ENCODE measurements at places on chromosomes 3 and 15.

- DNase-seq = peak; percentile 93
These were observed 48.4 kb downstream of the GOLIM4 start for GRCh38 chr3:168047190-168047795.

- DNase-seq = no peak
These were observed 120.5 kb downstream of the KBTBD8 start for GRCh38 chr3:67118635-67119034.

GRCh38 chr15:69751566-69751965, 298.9 kb downstream of the RPLP1 start:
- no peak for DNase-seq

- DNase-seq = no peak
These were observed 203.5 kb upstream of the NANOGP8 start for GRCh38 chr15:35288580-35288979.

DNA sequence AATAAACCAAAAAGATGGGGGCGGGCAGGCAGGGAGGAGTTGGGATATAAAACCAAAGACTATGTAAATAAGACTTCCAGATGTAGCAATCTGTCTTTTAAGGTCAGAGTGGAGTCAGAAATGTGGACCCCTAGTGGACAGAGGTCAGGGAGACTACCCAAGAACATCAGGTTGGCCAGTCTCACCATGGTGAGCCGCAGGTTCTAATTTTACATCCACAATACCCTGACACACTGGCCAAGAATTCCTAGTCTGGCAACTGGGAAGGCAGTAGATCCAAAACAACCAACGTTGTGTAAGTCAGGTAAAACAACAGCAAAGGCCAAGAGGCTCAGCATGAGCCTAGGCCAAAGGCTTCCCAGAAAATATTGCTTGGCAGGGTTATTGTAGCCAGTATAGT, 203.4 kb downstream of the FOXP1 start:
- DNase-seq = no peak

DNA sequence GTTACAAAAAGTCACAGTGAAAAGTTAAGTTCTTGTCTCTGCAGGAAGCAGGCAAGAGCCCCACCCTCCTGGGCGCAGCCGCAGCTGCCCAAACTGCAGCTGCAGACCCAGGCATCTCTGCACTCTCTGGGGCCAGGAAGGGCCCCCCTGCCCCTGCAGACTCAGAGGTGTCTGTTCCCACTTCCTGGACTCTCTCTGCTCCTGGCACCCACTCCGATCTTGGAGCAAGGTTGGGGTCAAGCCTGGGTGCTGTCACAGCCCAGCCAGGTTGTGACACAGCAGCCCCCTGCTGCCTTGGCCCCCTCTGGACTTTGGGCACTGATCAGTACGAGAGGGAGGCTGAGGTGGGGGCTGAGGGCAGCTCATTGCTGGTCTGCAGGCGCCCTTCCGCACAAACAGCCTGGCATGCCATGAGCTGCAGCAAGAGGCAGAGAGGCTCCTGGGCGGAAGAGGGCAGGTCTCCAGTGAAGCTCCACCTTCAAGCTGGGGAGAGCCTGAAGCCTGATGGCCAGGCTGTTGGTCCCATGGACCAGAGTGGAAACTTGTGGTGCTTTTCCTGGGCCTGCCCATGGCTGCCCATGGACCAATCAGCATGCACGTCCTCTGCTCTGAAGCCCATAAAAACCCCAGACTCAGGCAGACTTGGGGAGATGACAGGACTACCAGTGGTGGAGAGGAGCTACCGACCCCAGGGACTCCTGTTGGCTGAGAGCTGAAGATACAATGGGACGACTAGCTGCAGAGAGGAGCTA, 42.9 kb upstream of the LRRFIP2 start:
- DNase-seq = no peak
